AG04449 (cell line): ENCODE measurements at places on chromosomes 16 and 17.

GRCh38 chr16:75556431-75556950, 439 bp upstream of the TMEM231 start:
- no peak for DNase-seq

DNA sequence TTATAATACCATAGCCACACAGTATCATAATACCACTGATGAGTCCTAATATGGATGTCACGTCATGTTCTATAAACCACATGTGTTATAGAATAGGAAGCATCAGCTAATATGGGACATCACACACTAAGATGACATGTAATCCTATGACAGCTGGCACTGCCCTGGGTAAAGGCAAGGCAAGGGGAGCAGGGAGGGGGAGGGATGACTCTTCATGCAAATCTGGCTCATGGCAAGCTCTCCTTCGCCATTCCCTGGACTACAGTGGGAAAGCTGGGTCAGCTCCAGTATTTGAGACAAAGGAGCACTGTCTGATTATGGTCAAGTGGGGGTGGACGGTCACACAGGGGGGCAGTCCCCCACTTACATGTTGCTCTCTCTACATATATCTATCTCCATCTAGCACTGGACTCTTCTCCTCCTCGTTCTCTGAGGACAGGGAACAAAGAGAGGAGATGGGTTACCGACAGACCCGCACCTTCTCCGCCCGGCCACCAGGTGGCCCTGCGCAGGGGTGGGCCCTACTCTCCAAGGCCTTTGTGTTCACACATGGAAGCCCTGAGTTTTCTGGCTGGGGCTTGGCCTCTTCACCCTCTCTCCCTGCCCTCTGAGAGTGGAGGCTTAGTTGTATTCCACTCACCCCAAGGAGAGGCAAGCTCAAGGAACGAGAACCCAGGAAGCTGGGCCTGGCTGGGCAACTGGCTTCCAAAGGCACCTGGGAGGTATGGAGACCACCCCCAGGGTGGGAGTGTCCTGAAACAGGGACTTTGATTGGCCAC, 23.4 kb upstream of the MPO start:
- DNase-seq: no peak

GRCh38 chr17:82737967-82738877, 2.8 kb downstream of the FN3K start:
- no peak for DNase-seq

- no peak for DNase-seq
These were observed 3.4 kb upstream of the NAT9 start for GRCh38 chr17:74779501-74779900.

DNA sequence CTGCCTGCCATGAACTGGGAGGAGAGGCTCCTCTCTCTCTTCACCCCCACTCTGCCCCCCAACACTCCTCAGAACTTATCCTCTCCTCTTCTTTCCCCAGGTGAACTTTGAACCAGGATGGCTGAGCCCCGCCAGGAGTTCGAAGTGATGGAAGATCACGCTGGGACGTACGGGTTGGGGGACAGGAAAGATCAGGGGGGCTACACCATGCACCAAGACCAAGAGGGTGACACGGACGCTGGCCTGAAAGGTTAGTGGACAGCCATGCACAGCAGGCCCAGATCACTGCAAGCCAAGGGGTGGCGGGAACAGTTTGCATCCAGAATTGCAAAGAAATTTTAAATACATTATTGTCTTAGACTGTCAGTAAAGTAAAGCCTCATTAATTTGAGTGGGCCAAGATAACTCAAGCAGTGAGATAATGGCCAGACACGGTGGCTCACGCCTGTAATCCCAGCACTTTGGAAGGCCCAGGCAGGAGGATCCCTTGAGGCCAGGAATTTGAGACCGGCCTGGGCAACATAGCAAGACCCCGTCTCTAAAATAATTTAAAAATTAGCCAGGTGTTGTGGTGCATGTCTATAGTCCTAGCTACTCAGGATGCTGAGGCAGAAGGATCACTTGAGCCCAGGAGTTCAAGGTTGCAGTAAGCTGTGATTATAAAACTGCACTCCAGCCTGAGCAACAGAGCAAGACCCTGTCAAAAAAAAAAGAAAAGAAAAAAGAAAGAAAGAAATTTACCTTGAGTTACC, 36.7 kb upstream of the STH start:
- no peak for DNase-seq

- no peak for DNase-seq
These were observed 770 bp downstream of the CCNF start for GRCh38 chr16:2429771-2430663.

DNA sequence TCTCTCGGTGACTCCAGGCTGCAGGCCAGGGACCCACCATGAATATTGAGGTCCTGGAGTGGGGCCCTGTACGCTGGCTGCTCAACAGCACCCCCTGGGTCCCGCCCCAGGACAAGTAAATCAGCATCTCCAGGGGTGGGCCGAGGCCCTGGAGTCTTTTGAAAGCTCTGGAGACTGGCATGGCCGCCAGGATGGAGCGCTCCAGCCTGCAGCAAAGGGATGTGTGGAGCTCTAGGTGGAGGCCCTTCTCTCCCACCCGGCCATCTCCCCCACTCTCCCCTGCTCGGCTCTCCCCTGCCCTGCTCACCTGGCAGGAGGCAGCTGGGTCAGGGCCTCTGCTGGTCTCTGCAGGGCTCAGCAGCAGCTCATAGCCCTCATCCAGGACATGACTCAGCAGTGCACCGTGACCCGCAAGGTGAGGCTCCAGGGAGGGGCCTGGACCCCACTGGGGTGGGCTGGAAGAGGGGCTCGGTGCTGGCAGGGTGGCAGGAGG, 16.6 kb downstream of the SGSH start:
- no peak for DNase-seq

DNA sequence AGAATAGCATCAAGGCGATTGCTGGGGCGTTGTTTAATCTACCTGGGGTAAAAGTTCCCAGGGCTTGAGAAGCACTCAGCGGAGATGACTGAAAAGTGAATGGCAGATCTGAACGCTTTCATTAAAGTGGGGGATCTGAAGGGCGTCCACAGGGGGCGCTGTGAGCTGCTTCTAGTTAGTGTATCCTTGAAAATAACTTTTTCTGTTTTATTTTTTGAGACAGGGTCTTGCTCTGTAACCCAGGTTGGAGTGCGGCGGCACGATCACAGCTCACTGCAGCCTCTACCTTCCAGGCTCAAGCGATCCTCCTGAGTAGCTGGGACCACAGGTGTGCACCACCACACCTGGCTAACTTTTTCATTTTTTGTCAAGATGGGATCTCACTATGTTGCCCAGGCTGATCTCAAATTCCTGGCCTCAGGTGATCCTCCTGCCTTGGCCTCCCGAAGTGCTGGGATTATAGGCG, 360.4 kb downstream of the SEC14L1 start:
- no peak for DNase-seq

- DNase-seq: no peak
These were observed 140.9 kb upstream of the WSB1 start for GRCh38 chr17:27153005-27153404.

DNA sequence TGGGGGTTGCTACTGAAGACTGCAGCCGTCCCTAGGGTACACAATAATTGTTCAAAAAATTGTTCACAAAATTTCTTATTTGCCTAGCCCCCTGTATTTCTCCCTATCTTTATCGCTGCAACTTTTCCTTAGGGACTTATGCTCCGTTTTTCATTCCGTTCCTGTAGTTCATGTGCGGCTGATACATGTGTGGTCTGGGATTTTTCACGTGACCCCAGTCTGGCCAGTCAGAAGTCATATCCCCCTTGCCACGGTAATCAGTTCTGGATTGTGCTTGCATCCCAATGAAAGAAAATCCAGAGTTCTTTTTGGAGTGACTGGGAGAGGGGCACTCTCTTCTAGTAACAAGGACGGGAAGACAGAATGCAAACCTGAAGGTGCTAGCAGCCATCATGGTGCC, 610.7 kb upstream of the C16orf82 start:
- no peak for DNase-seq

GRCh38 chr17:27282054-27282551, 11.8 kb upstream of the WSB1 start:
- peak; percentile 71 for DNase-seq

GRCh38 chr17:57631871-57632270, 113.2 kb downstream of the CCDC182 start:
- no peak for DNase-seq

DNA sequence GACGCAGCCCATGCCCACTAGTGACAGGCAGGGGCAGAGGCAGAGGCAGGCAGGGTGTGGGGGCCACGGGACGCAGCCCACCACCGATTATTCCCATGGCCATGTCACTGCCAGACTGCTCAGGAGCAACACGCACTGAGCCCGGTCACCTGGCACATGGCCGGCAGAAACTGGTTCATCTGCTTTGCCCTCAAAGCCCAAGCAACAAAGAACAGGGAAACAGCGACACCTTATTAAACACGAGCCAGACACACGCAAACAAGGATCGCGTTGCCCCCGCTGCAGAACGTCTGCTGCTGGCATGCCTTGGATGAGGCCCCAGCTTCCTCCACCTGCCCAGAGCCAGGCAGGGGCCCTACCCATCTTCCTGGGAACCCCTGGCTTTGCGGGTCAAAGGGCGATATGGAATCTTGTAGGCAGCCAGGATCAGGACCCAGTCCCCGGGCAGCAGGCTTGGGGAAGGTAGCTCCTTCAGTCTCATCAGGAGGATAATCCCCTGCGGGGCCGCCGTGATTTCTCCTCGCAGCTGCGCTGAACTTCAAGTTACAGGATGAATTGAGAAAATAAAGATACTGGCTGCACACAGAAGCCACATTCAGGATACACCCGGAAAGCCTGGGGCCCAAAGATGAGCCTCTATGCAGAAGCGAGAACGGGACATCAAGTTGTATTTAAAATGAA, 4.8 kb downstream of the TBC1D16 start:
- no peak for DNase-seq

- no peak for DNase-seq
These were observed 78.6 kb downstream of the SDR42E1 start for GRCh38 chr16:81932668-81933067.

- no peak for DNase-seq
These were observed 20.2 kb downstream of the KNOP1 start for GRCh38 chr16:19697756-19698318.

- no peak for DNase-seq
These were observed 2.0 kb upstream of the DNAI2 start for GRCh38 chr17:74271901-74272561.

DNA sequence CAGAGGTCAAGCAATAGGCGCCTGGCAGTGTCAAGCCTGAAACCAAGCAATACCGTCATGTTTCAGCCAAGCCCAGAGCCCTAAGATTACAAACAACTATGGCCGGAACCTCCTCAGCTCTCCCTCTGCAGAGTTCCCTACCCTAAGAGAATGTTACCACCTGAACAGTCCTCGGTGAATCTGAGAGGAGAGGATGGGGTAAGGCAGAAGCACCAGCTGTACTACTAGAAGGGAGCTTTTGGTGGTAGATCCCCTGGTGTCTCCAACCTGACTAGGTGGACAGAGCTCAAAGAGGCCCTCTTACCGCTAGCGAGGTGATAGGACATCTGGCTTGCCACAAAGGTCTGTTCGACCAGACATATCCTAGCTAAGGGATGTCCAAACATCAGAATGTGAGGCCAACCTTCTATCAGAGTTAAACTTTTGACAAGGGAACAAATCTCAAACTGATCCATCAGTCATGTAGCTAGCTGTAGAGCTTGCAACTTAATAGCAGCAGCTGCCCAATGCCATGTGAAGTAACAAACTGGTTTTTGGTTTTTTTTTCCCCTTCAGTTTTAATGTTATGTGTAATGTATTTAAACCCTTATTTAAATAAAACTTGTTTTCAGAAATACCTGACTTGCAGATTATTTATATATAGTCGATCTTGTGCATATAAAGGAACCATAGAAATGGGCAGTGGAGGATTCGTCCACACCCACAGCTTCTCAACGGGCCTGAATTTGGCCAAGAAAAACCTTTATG, 2.5 kb downstream of the EIF1 start:
- no peak for DNase-seq

DNA sequence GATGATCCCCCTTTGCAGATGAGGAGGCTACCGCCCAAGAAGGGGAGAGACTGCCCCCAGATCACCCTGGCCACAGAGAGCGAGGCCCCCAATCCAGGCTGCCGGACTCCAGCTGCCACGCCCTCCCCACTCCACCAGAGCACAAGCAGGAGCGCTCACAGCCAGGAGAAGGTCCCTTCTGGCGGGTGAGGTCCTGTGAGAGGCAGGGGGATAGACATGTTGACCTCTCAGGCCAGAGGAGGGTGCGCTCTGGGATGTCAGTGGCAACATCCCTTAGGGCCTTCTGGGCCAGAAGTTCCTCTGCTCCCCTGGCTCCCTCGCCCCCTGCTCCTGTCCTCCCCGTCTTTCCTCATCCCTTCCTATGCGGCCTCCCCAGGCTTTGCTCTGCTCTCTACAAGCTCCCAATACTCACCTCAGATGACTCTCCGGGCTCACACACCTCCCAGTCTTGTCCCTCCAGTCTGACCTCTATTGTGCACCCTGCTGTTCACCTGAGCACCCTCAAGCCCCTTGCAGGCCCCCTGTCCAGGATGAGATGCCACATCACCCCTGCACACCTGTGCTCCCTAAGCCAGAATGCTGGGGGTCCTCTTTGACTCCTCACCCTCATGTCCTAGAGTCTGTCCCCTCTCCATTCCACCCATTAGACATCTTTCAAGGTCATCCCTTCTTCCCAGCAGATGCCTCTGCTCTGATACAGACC, 5.0 kb upstream of the NXPH3 start:
- DNase-seq: no peak

DNA sequence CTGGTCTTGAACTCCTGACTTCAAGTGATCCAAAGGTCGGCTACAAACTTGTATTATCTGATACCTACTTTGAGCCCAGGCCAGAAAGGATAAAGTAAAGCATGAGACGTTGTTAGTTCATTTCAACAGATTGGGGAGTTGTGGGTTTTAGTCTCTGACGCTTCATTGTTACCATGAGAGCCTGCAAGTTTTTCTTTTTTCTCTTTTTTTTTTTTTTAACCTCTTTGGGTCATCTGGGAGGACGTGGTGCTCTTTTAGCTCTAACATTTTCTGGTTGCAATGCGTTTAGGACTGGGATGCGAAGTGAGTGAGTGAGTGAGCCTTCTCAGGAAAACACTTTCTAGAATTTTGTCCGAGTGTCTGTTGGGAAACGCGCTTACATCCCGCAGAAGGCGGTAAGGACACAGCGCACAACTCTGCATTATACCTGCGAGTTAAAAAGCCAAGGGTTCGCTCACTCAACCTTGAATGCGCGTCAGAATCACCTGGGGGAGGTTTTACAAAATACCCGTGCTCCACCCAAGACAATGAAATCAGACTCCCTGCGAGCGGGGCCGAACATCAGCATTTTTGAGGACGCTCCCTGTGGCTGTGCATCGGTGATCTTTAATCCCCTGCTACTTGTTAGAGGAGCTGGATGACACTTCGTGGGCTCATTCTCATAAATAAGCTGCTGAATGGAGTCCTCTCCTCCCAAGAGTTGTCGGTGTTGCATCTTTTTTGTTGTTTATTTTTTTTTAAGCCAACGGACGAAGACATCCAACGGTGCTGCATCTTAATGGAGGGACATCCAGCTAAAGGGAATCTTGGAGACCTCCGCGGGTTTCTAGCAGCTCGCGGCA, 629 bp upstream of the RNF135 start:
- no peak for DNase-seq

DNA sequence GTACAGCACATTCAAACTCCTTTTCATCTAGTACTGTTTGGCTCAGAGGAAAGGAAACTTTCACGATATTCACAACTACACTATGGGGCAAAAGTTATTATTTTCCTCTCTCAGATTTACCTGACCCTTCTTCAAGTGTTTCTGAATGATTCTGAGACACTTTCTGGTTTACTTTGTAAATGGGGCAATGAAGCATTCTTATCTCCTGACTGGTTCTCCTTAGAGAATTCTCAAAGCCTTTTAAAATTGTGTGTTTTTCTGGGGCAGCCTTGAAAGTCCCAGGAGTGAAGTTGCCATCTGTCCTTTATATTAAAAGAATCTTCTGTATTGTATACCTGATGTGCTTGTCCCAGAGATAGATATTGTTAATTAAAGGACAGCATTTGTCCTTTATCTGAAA, 264.9 kb downstream of the FTO start:
- no peak for DNase-seq

GRCh38 chr16:75443298-75443697, 10.0 kb upstream of the CFDP1 start:
- peak; percentile 66 for DNase-seq
